ENCODE measurements at places on chromosomes 12 and 14. TPM values are rescaled to one million over a fixed set of nuclear protein-coding genes. Genes with fewer than 3 reads are reported as not detected.

DNA sequence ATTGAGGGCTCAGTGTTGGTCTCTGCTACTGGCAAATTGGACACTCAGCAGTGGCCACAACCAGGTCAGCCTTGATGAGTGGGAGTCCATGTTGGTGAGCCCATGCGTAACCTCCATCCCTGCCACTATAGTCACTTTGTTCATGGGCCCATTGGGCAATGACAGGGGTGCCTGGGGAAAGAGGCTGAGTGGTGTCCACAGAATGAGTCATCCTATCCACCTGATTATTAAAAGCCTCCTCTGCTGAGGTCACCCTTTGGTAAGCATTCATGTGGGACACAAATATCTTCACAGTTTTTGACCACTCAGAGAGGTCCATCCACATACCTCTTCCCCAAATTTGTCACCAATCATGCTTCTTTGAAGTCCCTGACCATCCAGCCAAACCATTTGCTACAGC is 50.0 kb downstream of the FIGNL2 start:
- no peak for DNase-seq

DNA sequence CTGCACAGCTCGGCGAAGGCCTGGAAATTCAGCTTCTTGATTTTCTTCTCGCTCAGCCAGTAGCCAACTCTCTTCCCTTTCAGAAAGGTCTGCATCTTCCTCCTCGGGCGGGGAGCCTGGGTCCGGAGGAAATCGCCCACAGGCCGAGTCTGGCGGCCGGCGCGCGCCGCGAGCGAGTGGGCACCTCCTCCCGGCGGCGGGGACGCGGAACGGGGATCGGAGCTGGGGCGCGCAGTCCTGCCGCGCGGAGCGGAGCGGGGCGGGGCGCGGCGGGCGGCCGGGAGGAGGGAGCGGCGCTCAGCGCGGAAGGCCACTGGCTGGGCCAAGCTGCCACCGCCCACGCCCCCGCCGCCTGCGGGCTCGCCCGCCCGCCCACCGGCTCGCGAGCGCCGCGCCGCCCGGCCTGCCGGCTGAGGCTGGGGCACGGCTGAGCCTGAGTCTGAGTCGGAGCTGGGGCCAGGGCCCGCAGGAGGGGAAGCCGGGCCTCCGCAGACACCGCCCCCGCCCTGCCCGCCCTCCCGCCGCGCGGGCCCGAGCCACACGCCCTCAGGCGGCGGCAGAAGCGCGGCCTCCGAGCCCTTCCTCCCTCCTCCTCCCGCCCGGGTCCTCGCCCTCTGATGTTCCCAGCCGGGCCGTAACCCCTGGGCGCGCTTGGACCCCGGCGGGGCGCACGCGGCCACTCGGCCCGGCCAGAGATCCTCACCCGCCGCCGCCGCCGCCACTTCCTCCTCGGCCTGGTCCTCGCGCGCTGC is 480 bp downstream of the ITPK1 start:
- DNase-seq = peak; percentile 92

The CISTR gene
- not detected for total RNA-seq

The MMAB gene
- total RNA-seq = 24.6 TPM

DNA sequence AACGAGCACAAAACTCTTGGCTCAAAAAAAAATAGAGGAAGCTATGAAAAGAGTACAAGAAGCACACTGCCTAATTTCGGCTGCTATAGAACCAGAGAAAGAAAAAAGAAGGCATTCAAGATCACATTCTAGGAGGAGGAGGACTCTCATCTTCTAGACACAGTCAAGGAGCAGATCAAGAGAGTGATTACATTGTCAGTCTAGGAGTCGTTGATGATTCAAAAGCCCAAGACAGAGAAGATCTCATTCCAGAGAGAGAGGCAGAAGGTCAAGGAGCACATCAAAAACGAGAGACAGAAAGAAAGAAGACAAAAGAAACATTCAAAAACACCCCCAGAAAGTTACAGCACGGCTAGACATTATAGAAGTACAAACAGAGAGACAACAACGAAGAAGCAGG is 131.8 kb upstream of the AEBP2 start:
- no peak for DNase-seq

DNA sequence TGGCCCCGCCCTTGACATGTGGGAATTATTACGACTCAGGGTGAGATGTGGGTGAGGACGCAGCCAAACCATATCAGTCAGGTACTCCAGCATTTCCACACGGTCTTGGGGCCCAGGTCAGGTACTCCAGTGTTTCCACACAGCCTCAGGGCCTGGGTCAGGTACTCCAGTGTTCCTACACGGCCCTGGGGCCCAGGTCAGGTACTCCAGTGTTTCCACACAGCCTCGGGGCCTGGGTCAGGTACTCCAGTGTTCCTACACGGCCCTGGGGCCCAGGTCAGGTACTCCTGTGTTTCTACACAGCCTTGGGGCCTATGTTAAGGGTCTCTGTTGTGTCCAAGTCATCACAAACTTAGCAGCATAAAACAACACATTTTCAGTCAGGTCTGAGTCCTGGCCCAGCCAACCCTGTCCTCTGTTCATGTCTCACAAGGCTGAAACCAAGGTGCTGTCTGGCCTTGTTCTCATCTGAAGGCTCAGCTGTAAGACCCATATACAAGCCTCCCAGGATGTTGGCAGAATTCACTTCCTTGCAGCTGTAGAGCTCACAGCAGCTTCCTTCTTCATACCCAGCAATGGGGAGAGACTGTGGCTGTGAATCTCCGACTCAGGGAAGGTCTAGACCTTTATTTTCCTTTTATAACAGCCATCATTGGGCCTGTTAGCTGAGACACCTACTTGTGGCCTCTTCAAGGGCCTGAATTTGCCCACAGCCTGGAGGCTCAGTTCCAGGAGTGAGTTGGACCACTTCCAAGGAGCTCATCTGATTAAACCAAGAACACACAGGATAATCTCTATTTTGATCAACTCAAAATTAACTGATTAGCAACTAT is 107.6 kb upstream of the SFSWAP start:
- no peak for DNase-seq
